ENCODE measurements at places on chromosomes 3 and 15. TPM values are rescaled to one million over a fixed set of nuclear protein-coding genes. Genes with fewer than 3 reads are reported as not detected.

Gene SPINK8
- polyA plus RNA-seq, result not detected

Gene THAP10
- 7.2 TPM for polyA plus RNA-seq

Gene CEP152
- 1.3 TPM for polyA plus RNA-seq

Gene GCHFR
- 7.2 TPM for polyA plus RNA-seq

Gene AGTR1
- polyA plus RNA-seq, result 1.3 TPM

Gene PPP1R14D
- not detected for polyA plus RNA-seq

Gene SNTN
- not detected for polyA plus RNA-seq

Gene ZNF860
- polyA plus RNA-seq, result 1.2 TPM

Gene ZNF609
- 14.6 TPM for polyA plus RNA-seq

Gene SHC4
- 4.5 TPM for polyA plus RNA-seq

Gene KBTBD13
- not detected for polyA plus RNA-seq

Gene GOLGA8G
- not detected for polyA plus RNA-seq

Gene KLF13
- 26.1 TPM for polyA plus RNA-seq

Gene GPR87
- not detected for polyA plus RNA-seq

Measured in neural cell (in vitro differentiated cells).